ENCODE measurements at places on chromosomes 7 and 10.
A peak's percentile ranks its signal among the peaks of the same experiment; 100 is the strongest.

DNA sequence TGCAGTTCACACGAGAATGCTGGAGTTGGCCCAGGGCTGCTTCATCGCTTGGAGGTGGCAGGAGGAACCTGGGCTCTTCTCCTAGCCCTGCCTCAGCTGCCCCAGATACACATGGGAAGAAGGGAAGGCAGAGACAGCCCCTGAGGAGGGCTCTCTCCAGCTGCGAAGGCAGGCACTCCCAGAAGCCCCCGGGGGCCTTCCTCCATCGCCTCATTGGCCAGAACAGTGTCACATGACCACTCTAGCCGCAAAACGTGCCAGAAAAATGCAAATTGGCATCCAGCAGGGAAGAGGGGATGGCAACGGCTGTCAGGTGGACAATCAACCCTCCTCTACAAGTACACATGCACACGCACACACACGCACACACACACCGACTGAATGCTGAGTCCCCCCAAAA lies 217.8 kb upstream of the FRMD4A start:
- DNase-seq = no peak

DNA sequence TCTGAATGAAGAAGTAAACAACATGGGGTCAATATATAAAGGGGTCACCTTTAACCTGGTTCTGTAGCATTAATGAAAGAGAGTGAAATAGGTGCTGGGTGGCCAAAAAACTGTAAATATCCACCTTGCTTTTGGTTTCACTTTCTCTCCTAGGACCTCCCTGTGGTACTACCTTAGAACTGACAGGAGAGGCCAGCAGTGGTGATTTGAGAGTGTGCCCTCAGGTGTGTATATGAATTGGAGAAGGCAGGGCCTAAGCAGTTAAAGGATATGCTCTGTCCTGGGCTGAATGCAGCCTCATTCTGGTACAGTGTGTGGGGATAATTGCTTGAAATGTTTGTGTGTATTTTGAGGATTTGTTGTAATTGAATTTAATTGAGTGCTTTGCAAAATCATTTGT lies 62.0 kb downstream of the BBS9 start:
- DNase-seq = no peak

GRCh38 chr10:30055226-30055662 lies 4.1 kb downstream of the JCAD start:
- DNase-seq = peak; percentile 55

- no peak for DNase-seq
Observed at GRCh38 chr7:22772885-22773284, 45.9 kb downstream of the IL6 start.

- no peak for DNase-seq
Observed at GRCh38 chr10:30587522-30588031, 42.0 kb downstream of the LYZL2 start.

DNA sequence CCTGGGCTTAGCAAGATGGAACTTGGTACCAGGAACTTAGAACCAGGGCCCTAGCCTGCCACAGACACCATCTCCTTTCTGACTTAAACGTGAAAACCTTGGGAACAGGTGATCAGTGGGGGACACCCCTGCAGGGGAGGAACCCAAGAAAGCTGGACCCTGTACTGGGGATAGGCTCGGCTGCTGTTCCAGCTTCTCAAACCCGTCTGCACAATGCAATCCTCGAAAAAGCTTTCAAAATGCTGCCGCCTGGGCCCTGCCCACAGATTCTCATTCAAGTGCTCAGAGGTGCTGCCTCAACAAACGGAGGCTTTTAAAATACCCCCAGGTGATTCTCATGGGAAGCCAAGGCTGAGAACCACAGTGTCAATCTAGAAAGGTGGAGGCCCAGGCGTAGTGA lies 169.7 kb downstream of the ARHGAP21 start:
- no peak for DNase-seq

Data from EL (cell line).